ENCODE measurements at places on chromosomes 5 and 9.

GRCh38 chr5:38494763-38495162 is 61.7 kb downstream of the LIFR start:
- no peak for DNase-seq

- DNase-seq: no peak
Measured at GRCh38 chr9:131119600-131119999, 5.8 kb upstream of the NUP214 start.

DNA sequence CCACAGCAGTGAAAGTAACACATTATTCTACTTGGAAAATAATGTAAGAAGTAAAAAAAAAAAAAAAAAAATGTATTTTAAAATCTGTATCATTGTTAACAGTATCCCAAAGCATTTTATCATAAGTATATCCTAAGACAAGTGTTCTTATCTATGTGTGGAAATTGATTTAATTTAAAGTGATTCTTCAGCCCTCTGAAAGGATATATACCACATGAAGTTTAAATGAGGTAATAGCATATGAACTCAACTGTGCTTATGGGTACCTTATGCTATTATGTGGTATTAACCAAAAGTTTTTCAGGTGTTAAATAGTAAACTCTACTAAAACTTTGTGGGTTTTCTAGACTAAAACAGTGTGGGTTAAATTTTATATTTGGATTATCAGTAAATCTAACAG is 2.8 kb upstream of the SECISBP2 start:
- no peak for DNase-seq

DNA sequence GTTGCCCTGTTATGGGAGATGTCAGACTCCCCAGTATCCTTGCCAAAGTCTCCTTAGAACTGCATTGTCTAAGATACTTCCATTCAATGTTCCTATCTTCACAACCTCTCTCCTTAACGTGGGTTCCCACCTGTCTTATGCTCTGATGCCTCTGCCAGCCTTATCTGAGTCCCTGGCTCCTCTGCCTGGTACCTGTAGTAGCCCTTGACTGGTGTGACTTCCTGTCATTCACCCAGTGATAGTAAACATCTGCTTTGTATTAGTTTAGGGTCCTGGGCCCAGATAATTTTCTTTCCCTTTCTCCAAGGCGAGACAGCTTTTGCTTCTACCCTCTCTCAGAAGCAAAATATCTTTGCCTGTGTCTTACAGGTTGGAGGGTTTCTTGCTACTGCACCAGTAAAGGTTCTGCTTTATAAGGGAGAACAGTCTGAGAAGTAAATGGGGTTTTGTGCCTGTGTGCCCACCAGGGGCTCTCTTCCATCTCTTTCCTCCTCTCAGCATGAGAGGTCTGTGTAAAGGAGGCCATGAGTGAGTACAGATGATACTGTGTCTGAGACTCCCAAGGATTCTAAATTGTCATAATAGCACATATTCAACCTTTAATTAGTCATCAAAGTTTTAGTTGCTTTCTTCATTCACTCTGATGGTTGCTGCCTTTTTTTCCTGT is 220.8 kb downstream of the PRR16 start:
- DNase-seq: no peak

GRCh38 chr9:16575986-16576245 is 294.6 kb downstream of the BNC2 start:
- no peak for DNase-seq

- DNase-seq: no peak
Measured at GRCh38 chr5:60779466-60779865, 64.6 kb downstream of the ELOVL7 start.

- DNase-seq: no peak
Measured at GRCh38 chr5:164202338-164202737, 696.9 kb downstream of the MAT2B start.

GRCh38 chr5:110899566-110900412 is 161.0 kb downstream of the SLC25A46 start:
- DNase-seq: no peak

DNA sequence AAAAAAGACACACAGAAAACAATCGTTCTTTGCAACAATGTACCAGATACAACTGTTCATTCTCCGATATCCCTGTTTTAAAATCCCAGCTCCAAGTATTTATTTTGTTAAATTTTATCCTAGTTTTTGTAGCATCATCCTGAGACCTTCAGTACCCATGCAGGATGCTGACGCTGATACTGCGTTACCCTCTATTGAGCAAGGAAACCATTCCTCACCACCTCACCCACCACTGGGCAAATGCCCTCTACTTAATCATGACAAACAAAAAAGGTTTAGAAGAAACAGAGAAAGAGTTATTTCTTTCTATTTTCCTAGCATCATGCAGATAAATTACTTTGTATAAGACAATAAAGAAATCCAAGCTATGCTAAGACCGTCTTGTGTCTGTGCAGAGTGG is 136.1 kb upstream of the PCA3 start:
- no peak for DNase-seq

- DNase-seq: no peak
Measured at GRCh38 chr9:6960777-6961176, 203.0 kb downstream of the KDM4C start.

DNA sequence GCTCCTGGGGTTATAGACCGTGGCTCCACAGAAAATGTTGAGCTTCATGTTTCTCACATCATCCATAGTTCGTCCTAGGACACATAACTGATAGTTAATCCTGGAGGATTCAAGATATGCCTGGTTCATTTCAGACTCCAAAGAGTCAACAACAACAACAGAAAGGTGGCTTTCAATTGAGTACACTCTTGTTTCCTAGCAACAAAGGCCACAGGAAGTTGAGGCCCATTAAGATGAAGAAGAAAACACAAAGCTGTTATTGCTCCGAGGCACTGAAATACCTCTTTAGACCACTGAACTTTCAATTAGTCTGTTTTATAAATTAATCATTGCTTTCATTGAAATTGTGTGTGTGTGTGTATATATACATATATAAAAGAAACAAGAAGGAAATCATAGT is 154.5 kb downstream of the YIPF5 start:
- DNase-seq: no peak
